ENCODE measurements at places on chromosomes 11 and 22. TPM values are rescaled to one million over a fixed set of nuclear protein-coding genes. Genes with fewer than 3 reads are reported as not detected.

DCUN1D5 gene
- 58.4 TPM for total RNA-seq

DEUP1 gene
- not detected for total RNA-seq

GRCh38 chr11:74581954-74582547 is 10.3 kb upstream of the POLD3 start:
- no peak for DNase-seq
- no peaks in the 10 kb centered on the region for H3K36me3 ChIP-seq
- H3K4me3 ChIP-seq: no peak overlapping the region
- H3K27ac ChIP-seq: no peak overlapping the region
- H3K4me1 ChIP-seq: no peaks in the 10 kb centered on the region
- H3K27me3 ChIP-seq: no peaks in the 10 kb centered on the region

GRCh38 chr22:28855355-28856094 is 27.8 kb upstream of the ZNRF3 start:
- peaks cover 2% of the 10 kb centered on the region for H3K27me3 ChIP-seq
- H3K4me1 ChIP-seq: no peaks in the 10 kb centered on the region
- no peak overlapping the region for H3K27ac ChIP-seq
- peak; percentile 64 for DNase-seq
- no peak overlapping the region for H3K4me3 ChIP-seq

DNA sequence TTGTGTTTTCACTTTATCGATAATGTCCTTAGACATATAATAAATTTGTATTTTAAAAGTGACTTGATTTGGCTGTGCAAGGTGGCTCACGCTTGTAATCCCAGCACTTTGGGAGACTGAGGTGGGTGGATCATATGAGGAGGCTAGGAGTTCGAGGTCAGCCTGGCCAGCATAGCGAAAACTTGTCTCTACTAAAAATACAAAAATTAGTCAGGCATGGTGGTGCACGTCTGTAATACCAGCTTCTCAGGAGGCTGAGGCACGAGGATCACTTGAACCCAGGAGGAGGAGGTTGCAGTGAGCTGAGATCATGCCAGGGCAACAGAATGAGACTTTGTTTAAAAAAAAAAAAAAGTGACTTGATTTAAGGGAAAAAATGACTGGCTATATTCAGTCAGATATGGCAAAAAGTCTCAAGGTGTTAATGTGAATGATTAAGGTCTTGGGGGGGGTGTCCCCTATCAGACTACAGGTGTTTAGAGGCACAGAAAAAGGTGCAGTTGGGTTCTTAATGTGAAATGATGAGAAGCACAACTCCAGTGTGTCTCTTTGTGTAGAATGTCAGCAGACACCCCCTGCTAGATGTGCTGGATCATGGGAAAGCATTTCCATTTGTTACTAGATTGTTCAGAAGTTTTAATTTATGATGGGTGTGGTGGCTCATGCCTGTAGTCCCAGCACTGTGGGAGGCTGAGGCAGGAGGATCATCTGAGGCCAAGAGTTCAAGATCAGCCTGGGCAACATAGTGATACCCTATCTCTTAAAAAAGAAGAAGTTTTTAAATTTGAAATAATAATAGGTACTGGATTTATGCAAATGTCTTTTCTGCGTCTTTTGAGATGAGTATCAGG is 17.0 kb downstream of the NEAT1 start:
- H3K27me3 ChIP-seq: no peaks in the 10 kb centered on the region
- DNase-seq: peak; percentile 69
- H3K4me3 ChIP-seq: peak overlapping the region; percentile 38
- peaks cover 80% of the 10 kb centered on the region for H3K4me1 ChIP-seq
- peak overlapping the region; percentile 96 for H3K27ac ChIP-seq

PATE2 gene
- not detected for total RNA-seq

CNIH2 gene
- 1.6 TPM for total RNA-seq

GRCh38 chr11:63838150-63838677 is 696 bp upstream of the MARK2 start:
- H3K4me1 ChIP-seq: peaks cover 43% of the 10 kb centered on the region
- H3K27me3 ChIP-seq: no peaks in the 10 kb centered on the region
- DNase-seq: no peak
- H3K27ac ChIP-seq: peak overlapping the region; percentile 65
- H3K36me3 ChIP-seq: peaks cover 8% of the 10 kb centered on the region
- H3K4me3 ChIP-seq: peak overlapping the region; percentile 78

DNA sequence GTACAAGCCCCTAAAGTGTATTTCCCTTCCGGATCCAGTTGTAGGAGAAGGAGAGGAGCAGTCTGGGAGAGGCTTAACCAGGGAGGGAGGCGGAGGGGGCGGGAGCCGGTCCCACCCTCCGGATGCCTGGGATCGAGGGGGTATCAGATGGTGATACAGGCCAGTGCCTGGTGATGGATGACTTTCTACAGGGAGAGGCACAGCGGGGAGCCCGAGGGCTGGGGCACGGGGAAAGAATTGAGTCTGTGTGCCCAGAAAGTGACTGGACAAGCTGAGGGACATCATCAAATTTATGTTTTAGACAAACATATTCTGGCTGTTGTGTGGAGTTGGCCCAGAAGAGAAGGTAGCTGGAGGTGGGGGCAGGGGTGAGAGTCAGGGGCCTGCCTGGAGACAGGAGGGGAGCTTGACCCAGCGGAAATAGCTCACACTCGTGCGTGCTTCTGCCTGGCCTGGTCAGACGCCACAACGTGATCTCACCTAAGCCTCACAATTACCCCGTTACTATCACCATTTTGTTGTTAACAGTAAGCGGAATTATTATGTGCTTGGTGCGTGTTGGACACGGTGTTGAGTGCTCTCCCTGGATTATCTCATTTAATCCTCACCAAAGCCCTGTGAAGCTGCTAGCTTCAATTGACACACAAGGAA is 42.4 kb downstream of the AMPD3 start:
- no peak overlapping the region for H3K27ac ChIP-seq
- no peak overlapping the region for H3K4me3 ChIP-seq
- H3K27me3 ChIP-seq: no peaks in the 10 kb centered on the region
- no peak for DNase-seq
- no peaks in the 10 kb centered on the region for H3K4me1 ChIP-seq

DNA sequence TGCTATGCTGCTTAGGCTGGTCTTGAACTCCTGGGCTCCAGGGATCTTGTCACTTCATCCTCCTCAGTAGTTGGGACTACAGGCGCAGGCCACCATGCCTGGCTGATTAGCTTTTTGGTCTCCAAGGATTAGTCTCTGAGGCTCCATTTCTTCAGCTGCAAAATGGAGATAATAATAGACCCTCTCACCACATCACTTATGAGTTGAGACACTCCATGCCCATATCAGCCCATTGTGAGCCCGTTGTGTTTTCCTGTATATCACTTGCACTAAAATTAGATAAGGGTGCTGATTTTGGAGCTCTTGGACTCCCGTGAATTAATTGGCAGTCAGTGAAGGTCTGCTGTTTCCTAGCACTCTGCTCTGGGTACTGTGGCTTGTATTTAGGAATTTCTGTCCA is 36.0 kb downstream of the DEPDC5 start:
- DNase-seq: no peak
- no peak overlapping the region for H3K27ac ChIP-seq
- H3K36me3 ChIP-seq: peaks cover 11% of the 10 kb centered on the region
- no peaks in the 10 kb centered on the region for H3K27me3 ChIP-seq
- no peaks in the 10 kb centered on the region for H3K4me1 ChIP-seq

OR2AG1 gene
- not detected for total RNA-seq

DNA sequence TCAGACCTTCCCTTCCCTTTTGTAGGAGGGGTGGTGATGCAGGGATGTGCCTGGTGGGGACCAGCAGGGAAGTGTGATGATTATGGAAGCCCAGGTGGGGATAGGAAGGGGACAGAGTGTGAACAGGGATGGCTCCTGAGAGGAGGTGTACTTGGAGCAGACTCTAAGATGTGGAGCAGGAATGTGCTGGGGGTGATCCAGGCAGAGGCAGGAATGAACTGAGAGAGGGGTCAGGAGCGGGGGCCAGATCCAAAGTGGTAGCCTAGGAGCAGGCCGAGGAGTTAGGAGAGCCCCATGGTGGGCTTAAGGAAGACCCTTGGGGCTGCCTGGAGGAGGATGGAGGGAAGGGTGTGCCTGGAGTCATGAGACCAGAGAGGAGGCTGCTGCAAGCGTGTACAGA is 3.7 kb downstream of the NPTXR start:
- H3K4me1 ChIP-seq: peaks cover 17% of the 10 kb centered on the region
- H3K27ac ChIP-seq: no peak overlapping the region
- H3K27me3 ChIP-seq: peaks cover 12% of the 10 kb centered on the region
- no peak overlapping the region for H3K4me3 ChIP-seq

TTC36 gene
- total RNA-seq: not detected

LUZP2 gene
- total RNA-seq: not detected

GRCh38 chr11:128732471-128733277 is 38.8 kb downstream of the FLI1 start:
- H3K27ac ChIP-seq: peak overlapping the region; percentile 72
- H3K4me1 ChIP-seq: peaks cover 93% of the 10 kb centered on the region
- no peaks in the 10 kb centered on the region for H3K27me3 ChIP-seq
- no peak overlapping the region for H3K4me3 ChIP-seq

OR51B4 gene
- total RNA-seq: not detected

DEFB131B gene
- total RNA-seq: not detected

C11orf91 gene
- not detected for total RNA-seq

ALX4 gene
- total RNA-seq: not detected

- H3K27me3 ChIP-seq: no peaks in the 10 kb centered on the region
These were observed 77.7 kb downstream of the LARGE1 start for GRCh38 chr22:33842421-33843094.

GRCh38 chr22:39525658-39525975 is 5.3 kb downstream of the ATF4 start:
- no peaks in the 10 kb centered on the region for H3K27me3 ChIP-seq
- DNase-seq: no peak
- peak overlapping the region; percentile 92 for H3K27ac ChIP-seq

OR52N4 gene
- total RNA-seq: 0.74 TPM

ACRV1 gene
- total RNA-seq: not detected

GRCh38 chr11:63262547-63262946 is 19.1 kb upstream of the SLC22A25 start:
- no peak overlapping the region for H3K27ac ChIP-seq
- peaks cover 13% of the 10 kb centered on the region for H3K27me3 ChIP-seq
- H3K4me3 ChIP-seq: no peak overlapping the region
- no peak for DNase-seq
- no peaks in the 10 kb centered on the region for H3K4me1 ChIP-seq
- H3K36me3 ChIP-seq: no peaks in the 10 kb centered on the region

- peaks cover 4% of the 10 kb centered on the region for H3K36me3 ChIP-seq
- no peaks in the 10 kb centered on the region for H3K4me1 ChIP-seq
- no peaks in the 10 kb centered on the region for H3K27me3 ChIP-seq
- no peak overlapping the region for H3K27ac ChIP-seq
These were observed 13.2 kb upstream of the C1QTNF4 start for GRCh38 chr11:47607380-47607779.

DNA sequence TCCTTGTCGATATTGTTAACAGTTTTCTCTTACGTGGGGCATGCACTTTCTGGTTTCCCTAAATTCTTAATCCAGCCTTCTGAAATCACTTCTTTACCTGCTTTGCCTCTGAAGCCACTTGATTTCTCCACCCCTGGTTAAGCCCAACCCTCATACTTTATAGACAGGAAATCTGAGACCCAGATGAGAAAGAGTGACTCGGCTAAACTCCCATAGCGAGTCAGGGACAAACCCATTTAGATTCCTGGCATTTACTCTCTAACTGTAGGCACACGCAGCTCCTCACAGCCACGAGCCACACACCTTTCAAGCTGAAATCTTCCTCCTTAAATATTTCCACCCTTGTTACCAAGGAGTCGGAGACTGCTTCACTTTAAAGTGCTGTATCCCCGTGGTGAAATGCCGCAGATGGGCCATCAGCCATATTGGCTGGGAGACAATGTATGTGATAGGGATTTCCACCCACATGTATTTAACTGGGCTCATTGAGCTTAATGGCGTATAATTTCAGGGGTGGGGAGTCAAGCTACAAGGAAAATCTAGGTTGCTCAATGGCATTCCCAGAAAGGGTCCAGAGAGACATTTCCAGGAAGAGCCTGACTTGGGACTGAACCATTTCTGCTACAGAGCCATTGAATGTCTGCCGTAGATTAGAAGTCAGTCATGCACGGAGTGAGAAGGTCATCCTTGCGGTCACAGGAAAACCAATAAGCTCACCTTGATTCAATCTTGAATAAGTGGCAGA is 49.9 kb upstream of the GRK3 start:
- H3K36me3 ChIP-seq: peaks cover 15% of the 10 kb centered on the region
- H3K4me1 ChIP-seq: peaks cover 4% of the 10 kb centered on the region
- no peak overlapping the region for H3K4me3 ChIP-seq
- H3K27ac ChIP-seq: no peak overlapping the region
- no peaks in the 10 kb centered on the region for H3K27me3 ChIP-seq

GAS2L1 gene
- 0.12 TPM for total RNA-seq

- no peaks in the 10 kb centered on the region for H3K36me3 ChIP-seq
- H3K27me3 ChIP-seq: no peaks in the 10 kb centered on the region
- no peak for DNase-seq
- H3K4me3 ChIP-seq: no peak overlapping the region
- peaks cover 17% of the 10 kb centered on the region for H3K4me1 ChIP-seq
These were observed 3.4 kb upstream of the DPP3 start for GRCh38 chr11:66476841-66477251.

DNA sequence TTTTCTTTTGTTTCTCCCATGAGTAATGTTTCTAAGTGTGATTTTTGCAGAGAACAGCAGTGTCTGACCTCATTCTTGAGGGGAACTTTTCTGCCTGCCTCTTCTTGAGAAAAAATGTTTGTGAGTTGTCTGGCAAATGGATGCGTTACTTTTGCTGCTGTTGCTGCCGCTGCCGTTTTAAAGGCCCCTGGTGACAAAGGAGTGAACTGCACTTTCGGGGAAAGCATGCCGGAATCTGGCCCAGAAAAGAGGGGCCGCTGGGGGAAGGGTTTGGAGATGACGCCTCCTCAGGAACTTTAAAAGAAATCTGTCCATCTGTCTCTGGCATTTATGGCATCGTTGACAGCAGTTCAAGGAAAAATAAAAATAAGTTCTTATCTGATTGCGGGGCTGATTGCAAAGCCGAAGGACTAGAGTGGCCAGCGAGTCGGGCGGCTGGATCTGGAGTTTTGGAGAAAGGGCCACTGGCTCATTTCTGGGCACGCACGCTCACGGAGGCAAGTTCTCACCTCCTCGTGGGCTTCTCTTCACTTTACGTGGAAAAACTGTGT is 16.5 kb downstream of the ZBTB16 start:
- H3K36me3 ChIP-seq: peaks cover 1% of the 10 kb centered on the region
- peak overlapping the region; percentile 75 for H3K27ac ChIP-seq
- H3K4me3 ChIP-seq: peak overlapping the region; percentile 2

GRCh38 chr11:95156133-95156721 is 66.6 kb downstream of the ENDOD1 start:
- no peaks in the 10 kb centered on the region for H3K27me3 ChIP-seq
- H3K4me3 ChIP-seq: no peak overlapping the region
- peaks cover 40% of the 10 kb centered on the region for H3K4me1 ChIP-seq
- no peak for DNase-seq
- H3K27ac ChIP-seq: peak overlapping the region; percentile 3

PHLDA2 gene
- 2.8 TPM for total RNA-seq
